Small intestine (tissue), 16 donors: ENCODE measurements at places on chromosomes 12 and 14. TPM values are rescaled to one million over a fixed set of nuclear protein-coding genes. Genes with fewer than 3 reads are reported as not detected.

MYH7 gene
- 1.2 TPM for polyA plus RNA-seq

TAS2R50 gene
- not detected for polyA plus RNA-seq

- DNase-seq = no peak
- H3K4me1 ChIP-seq = no peaks in the 10 kb centered on the region
- peaks cover under 1% of the 10 kb centered on the region for H3K27me3 ChIP-seq
- H3K36me3 ChIP-seq = no peaks in the 10 kb centered on the region
- H3K27ac ChIP-seq = no peak overlapping the region
These were observed 31.7 kb downstream of the ANO2 start for GRCh38 chr12:5913387-5913786.

- no peaks in the 10 kb centered on the region for H3K27me3 ChIP-seq
- H3K27ac ChIP-seq = no peak overlapping the region
- no peak overlapping the region for H3K4me3 ChIP-seq
- no peak for DNase-seq
- H3K36me3 ChIP-seq = peaks cover 7% of the 10 kb centered on the region
These were observed 74.9 kb downstream of the TSPAN9 start for GRCh38 chr12:3152011-3152511.

GRCh38 chr14:55458800-55459515 is 18.5 kb upstream of the TBPL2 start:
- H3K27ac ChIP-seq = no peak overlapping the region
- H3K4me1 ChIP-seq = no peaks in the 10 kb centered on the region
- DNase-seq = no peak

RNASE7 gene
- polyA plus RNA-seq = not detected

DNA sequence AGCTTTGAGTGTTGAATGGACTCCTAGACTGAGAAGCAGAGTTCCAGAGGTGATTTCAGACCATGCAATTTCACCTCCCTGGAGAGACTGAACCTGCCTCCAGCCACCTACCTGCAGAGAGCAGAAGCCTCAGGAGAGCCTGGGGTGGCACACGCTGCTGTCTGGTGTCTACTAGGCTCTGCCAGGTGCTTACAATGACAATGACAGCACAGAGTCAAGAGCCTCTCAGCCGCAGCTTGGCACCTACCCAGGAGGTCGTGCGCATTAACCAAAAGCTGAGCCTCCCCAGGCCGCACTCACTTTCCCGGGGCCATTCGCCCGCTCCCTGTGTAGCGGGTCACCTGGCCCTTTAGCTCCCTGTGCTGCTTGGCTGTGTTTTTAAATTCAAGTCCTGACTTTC is 63.2 kb downstream of the TESC start:
- H3K27ac ChIP-seq = no peak overlapping the region
- H3K36me3 ChIP-seq = no peaks in the 10 kb centered on the region
- DNase-seq = no peak
- H3K4me3 ChIP-seq = no peak overlapping the region
- H3K4me1 ChIP-seq = peaks cover 16% of the 10 kb centered on the region

- no peaks in the 10 kb centered on the region for H3K4me1 ChIP-seq
- H3K4me3 ChIP-seq = no peak overlapping the region
- no peak overlapping the region for H3K27ac ChIP-seq
- no peaks in the 10 kb centered on the region for H3K27me3 ChIP-seq
- DNase-seq = no peak
These were observed 123.5 kb upstream of the ATF1 start for GRCh38 chr12:50640321-50640939.

- H3K36me3 ChIP-seq = no peaks in the 10 kb centered on the region
- DNase-seq = no peak
- H3K4me3 ChIP-seq = no peak overlapping the region
- no peaks in the 10 kb centered on the region for H3K27me3 ChIP-seq
- H3K27ac ChIP-seq = no peak overlapping the region
These were observed 720.9 kb downstream of the FSCB start for GRCh38 chr14:43786066-43786762.

GRCh38 chr12:111216387-111217159 is 152.3 kb downstream of the PHETA1 start:
- no peak for DNase-seq
- H3K27ac ChIP-seq = no peak overlapping the region
- H3K27me3 ChIP-seq = peaks cover 3% of the 10 kb centered on the region
- H3K4me1 ChIP-seq = no peaks in the 10 kb centered on the region
- H3K4me3 ChIP-seq = no peak overlapping the region
- H3K36me3 ChIP-seq = no peaks in the 10 kb centered on the region

GRCh38 chr12:24431872-24432271 is 482.4 kb upstream of the SOX5 start:
- no peak overlapping the region for H3K27ac ChIP-seq
- no peaks in the 10 kb centered on the region for H3K27me3 ChIP-seq
- no peak for DNase-seq
- H3K36me3 ChIP-seq = no peaks in the 10 kb centered on the region
- H3K4me1 ChIP-seq = no peaks in the 10 kb centered on the region

DNA sequence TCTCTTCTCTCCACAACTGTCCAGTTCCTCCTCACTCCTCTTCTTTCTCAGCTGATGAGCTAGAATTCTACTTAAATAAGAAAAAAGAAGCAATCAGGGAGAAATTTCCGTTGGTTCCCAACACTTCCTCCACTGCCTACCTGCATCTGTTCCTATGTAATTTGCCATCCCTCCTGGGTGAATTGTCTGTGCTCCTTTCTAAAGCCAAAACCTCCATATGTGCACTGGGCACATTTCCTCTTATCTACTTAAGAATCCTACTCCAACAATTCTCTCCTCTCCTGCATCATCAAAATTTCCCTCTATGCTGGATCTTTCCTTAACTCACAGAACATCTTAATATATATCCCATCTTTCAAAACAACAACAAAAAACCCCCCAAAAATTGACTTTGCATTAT is 35.2 kb downstream of the GPR65 start:
- H3K27ac ChIP-seq = no peak overlapping the region
- H3K27me3 ChIP-seq = no peaks in the 10 kb centered on the region
- no peaks in the 10 kb centered on the region for H3K4me1 ChIP-seq
- DNase-seq = no peak
- no peaks in the 10 kb centered on the region for H3K36me3 ChIP-seq

DNA sequence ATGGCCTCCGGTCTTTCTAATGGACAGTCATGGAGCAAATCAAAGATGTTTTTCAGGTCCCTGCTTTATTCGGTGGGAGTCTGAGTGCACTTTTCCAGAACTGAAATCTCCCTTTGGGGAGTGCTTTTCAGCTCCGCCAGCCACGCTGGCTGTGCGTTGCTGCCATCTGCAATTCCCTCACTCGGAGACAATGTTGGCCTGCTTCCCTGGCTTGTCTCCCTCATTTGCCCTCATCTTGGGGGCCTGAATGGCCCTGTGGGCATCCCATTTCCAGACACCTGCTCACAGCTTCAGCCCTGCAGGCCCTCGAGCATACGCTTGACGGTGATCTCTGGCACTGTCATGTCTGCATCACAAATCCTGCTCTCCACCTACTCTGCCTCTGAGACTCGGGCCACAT is 103.8 kb downstream of the CCDC92 start:
- no peaks in the 10 kb centered on the region for H3K27me3 ChIP-seq
- DNase-seq = no peak
- no peak overlapping the region for H3K27ac ChIP-seq
- no peaks in the 10 kb centered on the region for H3K36me3 ChIP-seq
- H3K4me1 ChIP-seq = no peaks in the 10 kb centered on the region
- H3K4me3 ChIP-seq = no peak overlapping the region

DNA sequence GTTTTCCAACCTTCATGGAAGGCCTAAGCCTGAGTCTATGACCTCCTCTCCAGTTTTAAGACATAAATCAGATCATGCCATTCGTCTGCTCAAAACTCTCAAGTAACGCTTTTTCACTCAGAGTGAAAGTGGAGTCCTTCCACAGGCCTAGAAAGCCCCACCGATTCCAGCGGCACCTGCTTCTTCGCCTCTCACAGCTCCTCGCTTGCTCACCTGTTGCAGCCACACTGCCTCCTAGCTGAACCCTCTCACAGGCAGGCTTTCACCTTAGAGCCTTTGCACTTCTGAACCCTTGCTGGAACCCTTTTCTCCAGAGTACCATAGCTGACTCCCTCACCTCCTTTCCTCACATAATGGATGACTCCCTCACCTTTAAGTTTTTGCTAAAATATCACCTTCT is 301.1 kb downstream of the ZFP36L1 start:
- no peaks in the 10 kb centered on the region for H3K36me3 ChIP-seq
- H3K4me1 ChIP-seq = peaks cover 28% of the 10 kb centered on the region
- no peaks in the 10 kb centered on the region for H3K27me3 ChIP-seq
- DNase-seq = no peak
- peak overlapping the region; percentile 73 for H3K27ac ChIP-seq

GRCh38 chr12:47134005-47134404 is 54.2 kb upstream of the AMIGO2 start:
- no peaks in the 10 kb centered on the region for H3K27me3 ChIP-seq
- no peaks in the 10 kb centered on the region for H3K4me1 ChIP-seq
- no peaks in the 10 kb centered on the region for H3K36me3 ChIP-seq
- no peak overlapping the region for H3K27ac ChIP-seq

WSCD2 gene
- polyA plus RNA-seq = 1.2 TPM

GRCh38 chr12:108117163-108117849 is 11.8 kb upstream of the WSCD2 start:
- no peak overlapping the region for H3K27ac ChIP-seq
- no peaks in the 10 kb centered on the region for H3K4me1 ChIP-seq
- H3K27me3 ChIP-seq = no peaks in the 10 kb centered on the region
- no peak overlapping the region for H3K4me3 ChIP-seq
- DNase-seq = no peak

GRCh38 chr12:132517013-132517739 is 27.2 kb downstream of the FBRSL1 start:
- H3K4me1 ChIP-seq = peaks cover 34% of the 10 kb centered on the region
- peak; percentile 42 for DNase-seq
- peaks cover 57% of the 10 kb centered on the region for H3K36me3 ChIP-seq

DNA sequence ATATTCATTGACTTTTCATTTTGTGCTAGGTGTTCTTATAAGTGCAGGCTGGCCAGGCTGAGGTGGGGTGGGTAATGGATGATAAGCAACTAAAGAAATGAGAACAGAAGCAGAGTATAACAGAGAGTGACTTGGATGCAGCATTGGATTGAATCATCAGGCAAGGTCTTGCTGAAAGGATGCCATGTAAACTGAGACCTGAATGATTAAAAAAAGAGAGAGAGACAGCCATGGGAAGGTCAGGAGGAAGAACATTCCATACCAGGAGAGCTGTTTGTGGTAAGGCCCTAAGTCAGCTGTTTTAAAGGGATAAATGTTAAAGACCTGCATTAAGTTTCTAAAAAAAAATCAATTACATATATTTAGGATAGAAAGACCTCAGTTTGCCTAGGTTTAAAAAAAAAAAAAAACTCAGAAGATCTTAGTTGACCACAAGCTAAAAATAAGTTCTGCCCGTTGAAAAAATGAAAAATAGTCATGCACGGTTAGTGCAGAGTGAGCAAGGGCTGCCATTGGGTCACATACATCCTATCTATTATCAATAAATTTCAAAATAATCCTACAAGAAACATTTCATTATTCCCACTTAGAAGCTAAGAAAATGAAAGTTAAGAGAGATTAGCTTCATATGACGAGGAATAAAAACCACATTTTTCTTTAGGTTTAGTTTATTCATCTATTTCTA is 37.2 kb downstream of the IFNG start:
- DNase-seq = no peak
- H3K4me1 ChIP-seq = no peaks in the 10 kb centered on the region
- no peak overlapping the region for H3K27ac ChIP-seq
- H3K4me3 ChIP-seq = no peak overlapping the region

DNA sequence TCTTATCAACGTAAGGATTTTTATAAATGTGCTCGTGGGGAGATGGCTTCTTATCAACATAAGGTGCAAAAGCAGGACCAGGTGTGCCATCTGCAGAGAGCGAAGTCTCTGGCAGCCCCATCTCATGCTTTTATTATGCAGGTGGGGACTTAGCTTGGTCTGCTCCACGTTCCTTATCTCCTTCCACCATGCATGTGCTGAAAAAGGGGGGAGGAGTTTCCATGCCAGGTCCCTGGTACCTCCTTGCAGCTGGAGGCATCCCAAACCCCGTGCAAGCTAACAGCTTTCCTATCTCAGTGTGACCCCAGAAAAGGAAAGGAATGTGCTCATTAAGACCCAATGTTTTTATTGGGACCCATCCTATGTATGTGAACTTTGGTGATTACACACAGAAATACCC is 608.5 kb downstream of the TMEM121 start:
- no peak for DNase-seq
- no peaks in the 10 kb centered on the region for H3K4me1 ChIP-seq
- no peaks in the 10 kb centered on the region for H3K27me3 ChIP-seq
- H3K36me3 ChIP-seq = no peaks in the 10 kb centered on the region
- no peak overlapping the region for H3K4me3 ChIP-seq
- no peak overlapping the region for H3K27ac ChIP-seq

SERPINA10 gene
- polyA plus RNA-seq = 0.06 TPM

- H3K36me3 ChIP-seq = no peaks in the 10 kb centered on the region
- peaks cover 2% of the 10 kb centered on the region for H3K4me1 ChIP-seq
- H3K27me3 ChIP-seq = no peaks in the 10 kb centered on the region
- no peak overlapping the region for H3K27ac ChIP-seq
- DNase-seq = no peak
These were observed 41.5 kb downstream of the KCTD10 start for GRCh38 chr12:109435428-109436187.

DNA sequence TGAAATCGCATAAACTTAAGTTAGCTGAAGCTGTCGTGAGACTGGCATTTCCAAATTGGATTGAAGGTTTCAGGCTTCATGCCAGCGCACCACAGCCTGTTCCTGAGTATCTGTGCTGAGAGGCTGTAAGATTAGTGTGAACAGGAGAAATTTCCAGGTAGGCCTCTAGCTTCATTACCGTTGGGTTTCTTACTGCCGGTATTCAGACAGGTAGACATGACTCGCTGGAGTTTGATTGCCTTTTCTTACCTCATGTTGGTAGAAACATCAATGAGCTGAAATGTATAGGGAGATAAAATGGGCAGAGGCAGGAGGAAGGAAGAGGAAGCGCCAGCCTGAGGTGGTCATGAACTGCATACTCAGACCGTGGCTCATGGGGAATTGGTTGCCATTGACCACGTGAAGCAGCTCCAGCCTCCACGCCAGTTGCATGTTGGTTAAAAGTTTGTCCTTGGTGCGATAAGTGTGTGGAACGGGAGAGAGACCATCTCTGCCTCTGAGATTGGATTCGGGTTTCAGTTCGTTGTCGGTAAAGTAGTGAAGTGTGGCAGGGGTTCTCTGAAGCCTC is 42.3 kb upstream of the MMP17 start:
- H3K36me3 ChIP-seq = peaks cover 63% of the 10 kb centered on the region
- no peak overlapping the region for H3K27ac ChIP-seq
- H3K4me1 ChIP-seq = no peaks in the 10 kb centered on the region

GRCh38 chr12:57479376-57480115 is at the start of gene ARHGAP9:
TSS of gene ARHGAP9 (minus strand) at chr12:57479866. CDS start at chr12:57479406, 460 bp downstream.
- peak within 1 kb of the TSS; percentile 48 for H3K4me3 ChIP-seq
- no peaks in the 10 kb centered on the region for H3K4me1 ChIP-seq
- peak within 1 kb of the TSS; percentile 3 for H3K27ac ChIP-seq
- peak; percentile 52 for DNase-seq
- no peaks in the 10 kb centered on the region for H3K27me3 ChIP-seq

GRCh38 chr12:124505001-124505818 is 62.2 kb downstream of the NCOR2 start:
- no peak overlapping the region for H3K27ac ChIP-seq
- H3K4me1 ChIP-seq = no peaks in the 10 kb centered on the region
- no peak overlapping the region for H3K4me3 ChIP-seq
- no peak for DNase-seq
- H3K36me3 ChIP-seq = peaks cover 59% of the 10 kb centered on the region
